Hypothalamus (tissue), 51 donors: ENCODE measurements at places on chromosomes 5 and 9.

DNA sequence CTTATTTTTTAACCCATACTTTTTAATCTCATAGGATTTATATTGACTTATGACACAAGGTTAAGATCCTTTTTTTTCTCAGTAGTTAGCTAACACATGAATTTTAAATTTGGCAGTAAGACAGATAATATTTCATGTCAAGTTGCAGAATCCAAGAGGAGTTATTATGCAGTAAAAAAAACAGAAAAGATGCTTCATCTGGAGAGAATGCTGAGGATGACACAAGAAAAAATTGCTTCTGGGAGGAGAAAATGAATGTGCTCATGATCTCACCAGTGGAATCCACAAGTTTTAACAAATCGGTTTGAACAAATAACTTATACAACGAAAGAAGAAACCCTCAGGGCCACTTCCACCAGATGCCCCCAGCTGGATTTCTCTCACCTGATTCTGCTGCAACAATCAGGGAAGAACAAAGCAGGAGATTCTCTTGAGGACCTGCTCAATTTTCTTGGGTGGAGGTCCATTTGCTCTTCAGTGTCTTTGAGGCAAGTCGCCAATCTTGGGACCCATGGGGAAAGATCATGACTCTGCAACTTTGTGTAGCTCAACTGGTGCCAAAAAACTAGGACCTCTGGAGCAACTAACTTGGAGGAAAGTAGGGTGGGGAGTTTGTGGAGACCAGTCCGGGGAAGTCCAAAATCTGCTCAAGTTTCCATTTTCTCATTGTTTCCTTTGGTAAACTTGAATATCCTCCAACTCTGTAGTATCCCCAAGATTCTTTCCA is 50.5 kb upstream of the TNFSF15 start:
- DNase-seq, result no peak

DNA sequence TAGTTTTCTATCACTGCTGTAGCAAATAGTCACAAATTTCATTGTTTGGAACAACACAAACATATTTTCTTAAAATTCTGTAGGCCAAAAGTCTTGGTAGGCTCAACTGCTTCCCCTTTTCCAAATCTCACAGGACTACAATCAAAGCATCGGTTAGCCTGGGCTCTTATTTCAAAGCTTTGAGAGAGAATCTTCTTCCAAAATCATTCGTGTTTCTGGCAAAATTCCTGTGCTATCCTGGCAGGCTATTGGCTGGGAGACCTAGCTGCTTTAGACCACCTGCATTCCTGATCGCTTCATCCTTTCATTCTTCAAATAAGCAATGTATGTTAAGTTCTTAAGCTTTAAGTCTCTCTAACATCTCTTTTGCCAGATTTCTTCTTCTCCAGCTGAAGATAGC is 629.8 kb upstream of the CDH18 start:
- no peak for DNase-seq

DNA sequence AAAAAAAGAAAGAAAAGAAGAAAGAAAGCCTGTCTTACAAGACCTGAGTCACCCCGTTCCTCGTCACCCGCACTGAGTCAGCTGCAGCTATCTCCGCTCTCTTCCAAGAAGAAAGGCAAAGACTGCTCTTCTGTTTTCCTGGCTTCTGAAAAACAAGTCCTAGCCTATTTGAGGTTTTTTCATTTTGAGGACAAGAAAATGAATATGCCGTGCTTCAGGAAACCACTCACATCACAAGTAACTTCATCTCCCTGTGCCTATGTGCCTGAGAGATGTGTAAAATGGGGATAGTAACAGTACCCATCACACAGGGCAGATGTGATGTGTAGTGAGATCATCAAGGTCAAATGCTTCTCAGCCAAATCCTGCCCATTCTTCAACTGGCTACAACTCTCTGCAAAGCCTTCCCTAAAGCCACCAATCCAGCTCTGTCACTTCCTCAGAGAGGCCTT is 78.4 kb downstream of the GLDC start:
- peak; percentile 48 for DNase-seq

- DNase-seq, result no peak
Measured at GRCh38 chr9:127351182-127352166, 45.5 kb upstream of the SLC2A8 start.

DNA sequence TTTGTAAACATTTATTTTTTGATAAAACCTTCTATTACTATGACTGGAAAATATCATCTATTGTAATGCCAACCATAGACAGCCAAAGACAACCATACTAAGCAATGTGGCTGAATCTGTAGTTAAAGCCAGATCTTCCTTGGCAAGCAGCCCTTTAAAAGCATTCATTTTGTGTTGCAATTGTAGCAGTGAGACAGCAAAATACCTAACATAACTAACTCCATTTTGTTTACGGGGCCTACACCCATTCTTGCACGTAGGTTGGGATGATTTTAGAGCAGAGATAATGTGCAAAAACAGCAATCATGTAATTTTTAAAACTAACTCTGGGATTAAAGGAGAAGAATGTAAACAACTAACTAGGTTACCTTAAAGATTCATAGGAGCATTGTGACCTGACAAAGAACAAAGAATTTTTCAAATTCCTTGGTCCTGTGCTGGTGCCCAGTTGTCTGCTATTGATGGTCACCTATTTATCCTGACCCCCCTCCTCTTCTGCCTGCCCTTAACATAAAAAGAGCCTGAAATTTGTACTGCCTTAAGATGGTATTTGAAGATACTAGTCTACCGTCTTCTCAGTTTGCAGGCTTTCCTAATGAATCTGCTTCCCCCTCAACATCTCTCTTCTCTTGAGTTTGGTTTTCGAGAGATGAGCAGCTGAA is 10.6 kb downstream of the IFNA1 start:
- no peak for DNase-seq

- no peak for DNase-seq
Measured at GRCh38 chr5:119945691-119946090, 316.3 kb downstream of the FAM170A start.

GRCh38 chr5:136079195-136079985 is 50.6 kb downstream of the TGFBI start:
- no peak for DNase-seq

DNA sequence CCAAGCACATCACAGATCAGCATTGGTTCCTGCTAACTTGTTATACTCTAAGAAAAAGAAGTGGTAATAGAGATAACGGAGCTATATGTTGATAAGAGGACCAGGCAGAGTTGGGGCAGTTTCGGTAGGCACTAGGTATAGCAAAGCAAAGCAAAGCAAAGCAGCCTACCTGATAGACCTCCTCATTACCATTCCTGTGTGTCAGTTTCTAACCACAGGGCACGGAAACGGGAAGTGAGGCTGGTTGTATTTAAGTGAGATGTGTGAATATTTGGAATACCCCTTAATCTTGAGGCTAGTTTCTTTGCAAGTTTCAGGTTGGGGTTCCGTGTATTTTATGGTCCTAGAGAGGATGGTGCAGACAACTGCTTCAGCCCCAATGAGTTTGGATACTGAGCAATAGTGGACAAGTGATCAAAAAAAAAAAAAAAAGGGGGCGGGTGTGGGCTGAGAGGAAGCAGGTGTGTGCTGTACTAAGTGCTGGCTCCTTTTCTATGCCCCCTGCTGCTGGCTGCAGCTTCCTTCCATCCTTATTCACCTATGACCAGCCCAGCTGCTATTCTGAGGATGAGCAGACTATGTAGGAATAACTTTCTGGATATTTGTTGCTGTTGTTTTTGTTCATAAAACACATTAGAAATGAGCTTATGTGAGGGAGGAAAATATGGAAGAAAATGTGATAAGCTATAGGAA is 183.3 kb downstream of the SH3GL2 start:
- no peak for DNase-seq

GRCh38 chr9:127450830-127451607 is at the start of the genes LRSAM1 and RPL12:
LRSAM1 (plus strand) TSS chr9:127451510; CDS start chr9:127454528, 3,018 bp downstream.
RPL12 (minus strand) TSS chr9:127451406; CDS start chr9:127451317, 89 bp downstream.
- peak; percentile 88 for DNase-seq

- DNase-seq, result no peak
Measured at GRCh38 chr5:62828742-62829603, 250.4 kb downstream of the LRRC70 start.

- no peak for DNase-seq
Measured at GRCh38 chr5:177459819-177460628, 13.4 kb downstream of the DBN1 start.

- no peak for DNase-seq
Measured at GRCh38 chr9:92770360-92770995, 5.8 kb upstream of the BICD2 start.

GRCh38 chr9:69472101-69472620 is 147.1 kb downstream of the ENTREP1 start:
- DNase-seq, result no peak

- no peak for DNase-seq
Measured at GRCh38 chr5:139755892-139756671, 39.5 kb upstream of the PSD2 start.

- DNase-seq, result no peak
Measured at GRCh38 chr9:135009051-135009560, 78.4 kb upstream of the OLFM1 start.

GRCh38 chr5:35197351-35197750 is 32.9 kb downstream of the PRLR start:
- no peak for DNase-seq

DNA sequence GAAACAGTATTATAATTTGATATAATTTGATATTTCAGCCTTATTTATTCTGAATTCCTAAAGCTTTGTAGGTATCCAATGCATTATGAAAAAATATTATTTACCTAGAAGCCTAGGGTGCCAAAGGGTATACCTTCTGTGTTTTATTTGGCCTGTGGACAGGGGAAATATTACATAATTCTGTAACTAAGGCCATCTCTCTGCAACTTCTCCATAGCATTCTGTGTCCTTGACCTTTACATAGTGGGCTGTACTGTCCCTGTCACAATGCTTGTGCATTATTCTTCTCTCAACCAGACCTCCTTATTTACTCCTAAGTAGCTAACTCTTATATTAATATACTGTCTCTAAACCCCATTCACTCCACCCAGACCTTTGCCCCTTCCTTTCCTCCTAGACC is 57.0 kb upstream of the RANBP6 start:
- DNase-seq, result no peak
